ENCODE measurements at places on chromosomes 2 and 18.

GRCh38 chr2:176085861-176086771 lies 2.4 kb upstream of the EVX2 start:
- peaks cover 7% of the 10 kb centered on the region for H3K4me1 ChIP-seq
- no peak overlapping the region for H3K27ac ChIP-seq

DNA sequence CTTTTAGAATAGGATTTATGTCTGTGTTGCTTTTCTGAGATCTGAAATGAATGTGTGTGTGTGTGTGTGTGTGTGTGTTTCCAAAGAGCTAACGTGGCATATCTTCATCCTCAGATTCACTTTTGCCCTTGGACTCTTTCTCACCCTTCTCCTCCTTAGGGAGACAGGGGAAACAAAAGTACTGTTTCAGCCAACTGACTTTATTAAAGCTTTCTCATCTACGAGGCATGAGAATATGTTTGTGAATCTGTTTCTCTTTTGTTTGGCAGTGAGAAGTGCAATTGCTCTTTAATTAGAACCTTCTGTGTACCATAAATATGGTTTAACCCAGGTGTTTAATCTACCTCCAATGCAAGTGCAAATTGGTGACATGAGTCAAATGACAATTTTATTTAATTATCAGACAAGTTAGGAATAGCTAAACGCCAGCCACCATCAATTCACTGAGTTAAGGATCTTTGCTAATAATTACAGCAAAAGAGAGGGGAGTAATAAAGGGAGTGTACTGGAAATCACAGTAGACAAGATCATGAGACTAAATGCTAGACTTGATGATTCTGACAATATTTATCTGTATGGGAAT lies 186.4 kb upstream of the COL3A1 start:
- no peaks in the 10 kb centered on the region for H3K27me3 ChIP-seq
- no peak for DNase-seq
- no peak overlapping the region for H3K4me3 ChIP-seq

DNA sequence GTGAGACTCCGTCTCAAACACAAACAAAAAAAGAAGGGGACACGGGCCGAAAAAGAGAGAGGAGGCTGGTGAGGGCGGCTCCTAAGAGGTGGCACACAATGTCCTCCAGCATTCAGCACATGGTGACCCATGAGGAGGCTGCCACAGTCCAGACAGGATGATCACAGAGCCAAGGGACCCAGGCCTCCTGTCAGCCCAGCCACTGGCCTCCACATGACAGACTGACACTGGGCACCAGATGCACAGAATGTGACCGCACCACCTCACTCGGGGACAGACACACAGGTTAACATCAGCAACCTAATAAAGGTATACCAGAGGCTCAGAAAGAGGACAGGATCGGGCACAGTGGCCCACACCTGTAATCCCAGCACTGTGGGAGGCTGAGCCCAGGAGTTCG lies 21.0 kb downstream of the PASK start:
- H3K36me3 ChIP-seq = peaks cover 21% of the 10 kb centered on the region
- H3K4me3 ChIP-seq = no peak overlapping the region

DNA sequence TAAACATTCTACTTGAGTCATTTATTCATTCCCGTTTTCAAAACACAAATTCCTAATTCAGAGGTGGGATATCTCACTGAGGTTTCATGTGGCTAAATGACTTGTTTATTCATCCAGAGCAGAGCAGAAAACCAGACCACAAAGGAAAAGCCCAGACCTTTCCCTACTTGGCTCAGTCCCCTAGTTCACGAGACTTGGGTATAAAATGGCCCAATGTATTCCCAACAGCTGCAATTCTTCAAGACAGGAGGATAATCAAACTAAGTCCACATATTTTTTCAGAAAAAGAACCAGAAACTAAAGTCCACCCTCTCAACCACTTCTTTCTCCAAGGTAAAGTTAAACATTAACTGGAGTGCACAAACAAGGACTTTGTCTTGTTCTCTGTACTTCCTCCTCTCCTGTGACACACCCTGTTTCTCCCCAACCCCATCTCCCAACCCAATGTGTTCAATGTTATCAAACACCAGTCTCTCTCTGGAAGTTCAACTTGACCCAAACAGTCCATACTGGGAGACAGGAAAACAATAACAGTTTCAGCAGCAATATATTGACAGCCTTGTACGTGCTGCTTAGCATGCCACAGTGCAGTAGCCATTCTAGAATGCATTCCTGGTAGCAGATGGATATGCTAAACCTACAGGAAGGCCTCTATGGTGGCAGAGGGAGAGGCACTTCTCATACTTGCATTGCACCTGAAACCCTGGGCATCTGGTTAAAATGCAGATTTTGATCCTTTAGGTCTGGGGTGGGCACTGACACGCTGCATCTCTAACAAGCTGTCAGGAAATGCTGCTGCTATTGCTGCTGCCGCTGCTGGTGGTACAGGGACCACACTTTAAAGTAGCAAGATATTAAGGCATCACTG lies 110.7 kb downstream of the INO80D start:
- no peak overlapping the region for H3K4me3 ChIP-seq
- DNase-seq = no peak
- no peaks in the 10 kb centered on the region for H3K4me1 ChIP-seq
- H3K27ac ChIP-seq = no peak overlapping the region

DNA sequence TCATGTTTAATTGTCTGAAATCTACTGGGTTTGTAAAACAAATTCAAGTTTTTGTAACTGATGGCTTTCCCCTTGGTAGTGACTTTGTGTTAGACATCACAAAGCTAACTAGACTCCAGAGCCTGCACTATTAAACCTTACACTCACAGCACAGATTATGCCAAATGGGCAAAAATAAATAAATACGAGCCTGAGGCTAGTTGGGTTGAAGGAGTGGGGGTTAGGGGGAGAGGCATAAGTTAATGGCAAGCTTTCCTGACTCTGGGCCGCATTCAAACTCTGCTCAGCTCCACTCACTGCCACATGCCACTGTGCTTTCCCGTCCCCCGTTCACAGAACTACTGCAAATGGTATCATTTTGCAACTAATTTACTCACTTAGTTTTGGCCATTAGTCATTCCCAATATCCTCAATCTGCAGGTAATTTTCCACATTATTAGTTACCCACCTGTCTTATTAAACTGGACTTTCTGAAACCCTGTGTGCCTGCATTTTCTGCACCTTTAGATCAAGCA lies 1079.9 kb upstream of the PIK3C3 start:
- DNase-seq = no peak
- no peaks in the 10 kb centered on the region for H3K27me3 ChIP-seq
- no peak overlapping the region for H3K27ac ChIP-seq

DNA sequence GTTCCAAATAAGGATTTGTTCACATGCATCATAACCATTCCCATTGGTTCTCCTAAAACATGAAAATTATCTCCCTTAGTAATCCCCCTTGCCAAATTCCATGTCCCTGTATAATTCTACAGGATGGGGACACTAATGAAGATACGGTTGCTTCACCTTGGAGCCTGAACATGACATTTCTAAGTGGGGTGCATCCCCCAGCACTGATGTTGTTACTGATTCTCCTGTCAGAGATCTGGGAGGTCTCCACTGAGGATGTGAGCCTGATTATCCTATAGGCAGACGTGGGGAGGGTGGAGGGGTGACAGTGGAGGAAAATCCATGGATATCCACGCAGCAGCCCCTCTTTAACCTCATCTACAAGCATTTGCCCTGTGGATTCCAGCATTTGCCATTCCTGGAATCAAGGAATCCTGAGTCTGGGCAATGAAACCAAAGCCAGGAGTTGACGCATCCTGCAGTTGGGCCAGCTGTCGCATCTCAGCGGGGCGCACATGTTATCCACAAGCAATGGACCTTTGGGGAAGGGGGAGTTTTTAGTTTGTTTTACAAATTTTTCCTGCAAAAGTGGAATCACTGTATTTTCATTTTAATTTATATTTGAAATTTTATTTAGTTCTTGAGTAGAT lies 57.3 kb downstream of the HK2 start:
- no peaks in the 10 kb centered on the region for H3K27me3 ChIP-seq
- no peak for DNase-seq
- no peak overlapping the region for H3K27ac ChIP-seq
- no peaks in the 10 kb centered on the region for H3K4me1 ChIP-seq

DNA sequence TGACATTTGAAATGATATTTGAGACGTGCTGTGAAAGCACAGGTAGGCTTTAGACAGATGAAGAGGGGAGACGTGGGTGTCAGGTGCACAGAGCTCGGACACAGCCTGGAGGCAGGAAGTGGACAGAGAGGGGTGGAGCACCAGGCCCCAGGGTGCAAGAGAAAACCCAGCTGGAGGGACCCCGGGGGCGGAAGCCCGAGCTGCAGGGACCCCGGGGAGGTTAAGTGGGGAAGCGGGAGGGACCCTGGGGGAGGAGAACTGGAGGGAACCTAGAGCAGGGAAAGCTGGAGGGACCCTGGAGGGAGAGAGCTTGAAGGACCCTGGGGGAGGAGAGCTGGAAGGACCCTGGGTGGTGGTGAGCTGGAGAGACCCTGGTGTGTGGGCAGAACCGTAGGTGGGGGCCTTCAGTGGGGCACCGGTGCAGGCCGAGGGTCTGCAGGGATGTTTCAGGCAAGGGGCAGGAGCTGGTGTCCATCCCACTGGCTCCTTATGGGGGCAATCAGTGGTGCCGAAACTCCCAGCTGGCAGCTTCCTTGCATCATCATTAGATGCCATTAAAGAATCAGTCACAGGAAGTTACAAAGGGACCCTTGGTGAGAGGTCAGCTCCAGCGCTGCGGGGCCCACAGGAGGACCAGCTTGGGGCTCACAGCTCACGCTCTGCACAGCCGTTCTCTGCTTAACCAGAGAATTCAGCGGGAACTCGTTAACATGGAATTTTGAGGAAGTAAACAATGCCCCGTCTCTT lies 246.6 kb downstream of the EIPR1 start:
- no peaks in the 10 kb centered on the region for H3K36me3 ChIP-seq
- H3K4me1 ChIP-seq = no peaks in the 10 kb centered on the region
- H3K27me3 ChIP-seq = no peaks in the 10 kb centered on the region
- no peak overlapping the region for H3K4me3 ChIP-seq
- DNase-seq = no peak

- H3K4me3 ChIP-seq = no peak overlapping the region
- H3K27me3 ChIP-seq = no peaks in the 10 kb centered on the region
- H3K36me3 ChIP-seq = no peaks in the 10 kb centered on the region
- peaks cover 5% of the 10 kb centered on the region for H3K4me1 ChIP-seq
Measured at GRCh38 chr2:189402932-189403331, 38.3 kb upstream of the WDR75 start.

GRCh38 chr2:15591692-15592463 lies at the start of gene DDX1:
TSS of gene DDX1 (plus strand) at chr2:15591868. CDS start at chr2:15591934, 66 bp downstream.
- peaks cover 15% of the 10 kb centered on the region for H3K36me3 ChIP-seq
- H3K27ac ChIP-seq = peak within 1 kb of the TSS; percentile 86
- peaks cover 27% of the 10 kb centered on the region for H3K4me1 ChIP-seq

GRCh38 chr2:234293973-234294372 lies 202.9 kb downstream of the ARL4C start:
- no peaks in the 10 kb centered on the region for H3K27me3 ChIP-seq
- peak; percentile 32 for DNase-seq
- H3K4me3 ChIP-seq = peak overlapping the region; percentile 73
- H3K4me1 ChIP-seq = peaks cover 78% of the 10 kb centered on the region

DNA sequence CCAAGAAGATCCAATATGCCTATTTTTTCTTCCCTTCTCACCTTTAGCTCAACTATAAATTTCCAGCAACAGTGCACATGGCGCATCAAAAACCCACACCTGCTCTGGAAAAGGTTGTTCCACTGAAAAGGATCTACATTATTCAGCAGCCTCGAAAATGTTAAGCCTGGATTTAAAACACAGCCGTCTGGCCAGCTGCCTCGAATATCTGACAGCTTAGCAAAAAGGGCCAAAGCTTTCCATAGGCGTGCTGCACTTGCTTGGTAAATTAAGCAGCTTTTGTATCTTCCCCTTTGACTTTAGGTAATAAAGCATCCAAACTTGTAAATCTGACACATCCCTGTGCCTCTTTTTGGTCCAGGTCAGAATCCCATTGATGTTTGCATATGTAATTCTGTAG lies 20.5 kb downstream of the DAPL1 start:
- no peak overlapping the region for H3K4me3 ChIP-seq
- DNase-seq = no peak
- no peak overlapping the region for H3K27ac ChIP-seq
- peaks cover 3% of the 10 kb centered on the region for H3K4me1 ChIP-seq
- peaks cover 3% of the 10 kb centered on the region for H3K27me3 ChIP-seq

DNA sequence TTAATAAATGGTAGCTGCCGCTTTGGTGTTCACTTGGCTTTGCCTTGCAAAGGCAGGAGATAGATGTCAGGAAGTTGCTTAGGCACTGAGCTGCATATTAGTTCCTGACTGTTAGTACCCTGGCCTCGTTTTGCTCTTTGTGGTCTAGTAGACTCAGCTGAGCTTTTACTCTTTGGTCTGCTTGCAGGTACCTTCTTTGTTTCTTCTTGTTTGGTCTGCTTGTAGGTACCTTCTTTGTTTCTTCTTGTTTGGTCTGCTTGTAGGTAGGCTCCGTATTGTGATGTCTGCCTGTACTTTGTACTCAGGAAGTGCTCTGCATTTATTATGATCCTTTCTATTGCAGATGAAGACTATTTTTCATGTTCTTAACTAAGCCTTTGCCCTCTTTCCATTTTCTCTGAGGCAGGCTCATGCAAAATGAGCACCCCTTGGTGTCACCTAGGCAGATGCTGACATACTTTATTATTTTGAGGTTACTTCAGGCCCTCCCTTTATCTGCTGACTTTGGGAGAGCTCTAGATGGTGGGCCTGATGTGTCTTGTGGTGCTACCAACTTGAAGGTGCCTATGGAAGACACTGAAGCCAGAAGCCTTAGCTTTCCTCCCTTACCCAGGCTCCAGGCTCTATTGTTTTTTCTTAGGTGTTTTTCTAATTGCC lies 6.0 kb downstream of the RPIA start:
- peaks cover 21% of the 10 kb centered on the region for H3K36me3 ChIP-seq
- no peaks in the 10 kb centered on the region for H3K27me3 ChIP-seq

DNA sequence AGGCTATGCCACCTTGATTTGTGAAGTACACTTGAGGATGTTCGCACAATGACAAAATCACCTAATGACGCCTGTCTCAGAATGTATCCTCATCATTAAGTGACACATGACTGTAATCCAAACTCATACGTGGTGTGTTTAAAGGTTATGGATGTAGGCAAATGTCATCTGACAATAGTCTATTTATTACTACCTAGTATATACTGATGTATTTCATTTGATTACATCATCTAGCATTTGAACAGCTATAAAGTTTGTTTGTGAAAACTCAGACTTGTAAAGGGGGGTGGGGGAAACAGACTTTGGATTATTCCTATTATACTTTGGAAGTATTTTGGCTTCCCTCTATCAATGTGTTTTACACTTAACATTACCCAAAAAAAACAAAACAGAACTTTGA lies 129.9 kb downstream of the TANC1 start:
- no peak overlapping the region for H3K27ac ChIP-seq
- no peak for DNase-seq
- H3K4me1 ChIP-seq = peaks cover 9% of the 10 kb centered on the region
- H3K36me3 ChIP-seq = no peaks in the 10 kb centered on the region
